ENCODE measurements at places on chromosomes 12 and 14.

- DNase-seq, result no peak
Observed at GRCh38 chr12:2689393-2689792, 105.4 kb upstream of the FKBP4 start.

DNA sequence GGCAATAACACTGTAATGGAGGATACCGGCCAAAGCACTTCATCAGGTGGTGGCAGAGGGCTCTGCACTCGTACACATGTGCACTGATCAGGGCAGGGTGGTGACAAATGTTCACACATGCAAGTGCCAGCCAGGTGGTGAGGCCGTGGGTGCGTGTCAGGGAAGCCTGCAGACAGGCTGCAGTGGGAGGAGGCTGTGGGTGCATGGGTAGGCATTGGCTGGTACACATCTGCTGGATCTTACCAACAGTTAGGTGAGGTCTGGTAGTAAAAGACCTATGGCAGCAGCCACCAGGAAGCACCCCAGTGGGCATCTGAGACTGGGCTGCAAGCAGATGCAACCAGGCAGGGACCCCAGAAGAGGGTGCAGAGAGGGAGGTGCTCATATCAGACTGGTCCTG lies 65.3 kb downstream of the PDE6H start:
- DNase-seq, result no peak

- no peak for DNase-seq
Observed at GRCh38 chr12:3644104-3644503, 108.8 kb downstream of the CRACR2A start.

DNA sequence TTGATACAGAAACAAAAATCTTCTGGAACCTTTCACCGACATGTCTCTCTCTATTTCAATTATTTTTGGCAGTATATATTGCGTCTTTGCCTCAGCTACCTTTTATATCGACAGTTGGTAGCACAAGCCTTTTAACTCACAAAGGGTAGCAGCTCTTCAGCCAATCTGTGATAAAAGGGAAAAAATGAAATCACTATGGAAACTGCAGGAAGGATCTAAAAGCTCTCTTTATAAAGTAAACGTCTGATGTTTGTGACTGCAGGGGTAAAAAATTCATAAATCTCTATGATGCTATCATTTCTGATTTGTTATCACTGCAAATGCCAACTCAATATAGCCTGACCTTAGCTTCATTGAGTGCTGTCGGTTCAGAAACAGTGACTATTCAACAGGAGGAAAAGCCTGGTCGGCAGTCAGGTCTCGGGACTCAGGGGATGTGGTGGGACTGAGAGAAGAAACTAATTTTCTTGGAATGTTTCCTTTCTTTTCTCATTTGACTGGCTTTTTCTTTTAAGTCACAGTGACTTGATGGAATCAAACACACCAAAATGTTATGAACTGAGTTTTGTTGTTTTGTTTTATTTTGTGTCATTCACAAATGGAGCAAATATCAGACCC lies 5.9 kb upstream of the RMST start:
- DNase-seq, result no peak

DNA sequence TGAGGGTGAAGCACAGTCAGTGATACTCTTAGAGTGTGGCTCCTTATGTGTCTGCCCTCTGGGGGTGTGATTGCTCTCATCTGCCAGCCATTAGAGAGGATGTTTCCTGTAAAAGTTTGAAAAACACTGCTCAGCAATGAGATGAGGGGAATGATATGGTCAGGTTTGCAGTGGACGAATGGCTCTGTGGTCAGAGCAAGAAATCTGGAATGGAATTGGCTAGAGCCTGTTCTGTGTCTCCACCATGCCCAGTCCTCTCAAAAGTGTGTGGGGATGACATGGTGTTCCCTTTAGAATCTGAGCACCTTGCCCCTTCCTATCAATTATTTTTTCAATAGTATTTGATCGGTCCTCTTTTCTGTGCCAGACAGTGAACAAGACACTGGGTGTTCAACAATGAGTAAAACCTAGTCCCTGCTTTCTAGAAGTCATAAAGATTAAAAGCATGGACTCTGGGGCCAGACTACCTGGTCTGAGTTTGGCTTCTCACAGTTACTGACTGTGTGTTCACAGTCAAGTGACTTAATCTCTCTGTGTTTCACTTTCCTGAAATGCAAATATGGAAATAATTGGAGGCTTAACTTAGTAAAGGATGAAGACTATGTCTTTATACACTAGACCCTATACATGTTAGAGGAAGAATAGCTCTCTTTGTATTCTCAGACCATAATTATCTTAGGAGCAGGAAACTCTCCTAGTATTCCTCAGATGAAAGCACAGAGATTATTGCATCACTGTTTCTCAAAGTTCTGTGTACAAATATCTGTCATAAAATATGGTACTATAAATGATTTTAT lies 1.6 kb downstream of the ACSS3 start:
- no peak for DNase-seq

Data from Kasumi-1 (cell line).